ENCODE measurements at places on chromosomes 4 and X. TPM values are rescaled to one million over a fixed set of nuclear protein-coding genes. Genes with fewer than 3 reads are reported as not detected.

Gene ANKRD17
- 22.6 TPM for total RNA-seq

Gene GLRA3
- total RNA-seq, result not detected

Gene PAGE1
- not detected for total RNA-seq

Gene PASD1
- total RNA-seq, result not detected

Gene ATP1B4
- not detected for total RNA-seq

Gene IL21
- total RNA-seq, result not detected

Gene COMMD8
- total RNA-seq, result 12.2 TPM

Gene PAGE2B
- total RNA-seq, result not detected

Gene PDE5A
- 0.27 TPM for total RNA-seq

Gene IL13RA1
- total RNA-seq, result 49.6 TPM

Gene RAB41
- not detected for total RNA-seq

Gene CLGN
- total RNA-seq, result 4.2 TPM

Gene ADH7
- total RNA-seq, result not detected

Gene GUCY1B1
- total RNA-seq, result 0.25 TPM

Measured in A549 treated with CORT108297 at 1 μM for 4 hours (cell line).